ENCODE measurements at places on chromosomes 7 and 10.
A peak's percentile ranks its signal among the peaks of the same experiment; 100 is the strongest.

DNA sequence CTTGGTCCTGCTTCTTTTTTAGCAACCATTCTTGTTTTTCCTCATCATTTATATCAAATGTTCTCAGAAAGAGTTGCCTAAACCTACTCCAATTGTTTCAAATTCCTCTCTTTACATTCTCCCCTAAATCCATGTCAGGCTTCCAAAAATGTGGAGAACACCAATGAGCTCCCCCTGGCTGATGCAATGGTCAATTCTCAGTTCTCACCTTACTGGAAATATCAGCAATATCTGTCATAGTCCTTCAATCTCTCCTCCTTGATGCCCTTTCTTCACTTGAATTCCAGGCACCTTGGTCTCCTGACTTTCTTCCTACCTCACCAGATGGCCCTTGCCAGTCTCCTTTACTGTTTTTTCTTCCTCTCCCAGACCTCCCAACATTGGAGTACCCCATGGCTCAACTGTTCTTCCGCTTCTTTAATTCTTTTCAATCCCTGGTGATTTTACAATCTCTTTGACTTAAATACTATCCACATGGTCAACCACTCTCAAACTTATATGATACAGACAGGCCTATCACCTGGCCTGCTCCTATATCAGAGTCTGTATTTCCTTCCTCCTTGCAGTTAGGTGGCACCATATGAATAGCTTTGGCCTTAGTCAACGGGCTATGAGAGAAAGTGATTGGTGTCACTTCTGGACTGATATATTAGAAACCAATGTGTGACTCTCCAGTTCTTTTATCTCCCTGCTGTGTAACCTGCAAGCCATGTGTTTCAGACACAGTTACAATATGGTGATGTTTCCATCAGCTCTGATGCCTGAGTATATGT lies 47.4 kb upstream of the CAV2 start:
- H3K27ac ChIP-seq, result no peak overlapping the region
- H3K4me1 ChIP-seq, result peaks cover 4% of the 10 kb centered on the region
- H3K36me3 ChIP-seq, result no peaks in the 10 kb centered on the region
- no peak for DNase-seq
- no peak overlapping the region for H3K4me3 ChIP-seq
- H3K27me3 ChIP-seq, result peaks cover 25% of the 10 kb centered on the region

- H3K27ac ChIP-seq, result no peak overlapping the region
- DNase-seq, result no peak
- no peak overlapping the region for H3K4me3 ChIP-seq
- H3K36me3 ChIP-seq, result peaks cover 2% of the 10 kb centered on the region
- H3K27me3 ChIP-seq, result peaks cover 11% of the 10 kb centered on the region
These were observed 791.2 kb downstream of the GRID1 start for GRCh38 chr10:85575441-85575840.

DNA sequence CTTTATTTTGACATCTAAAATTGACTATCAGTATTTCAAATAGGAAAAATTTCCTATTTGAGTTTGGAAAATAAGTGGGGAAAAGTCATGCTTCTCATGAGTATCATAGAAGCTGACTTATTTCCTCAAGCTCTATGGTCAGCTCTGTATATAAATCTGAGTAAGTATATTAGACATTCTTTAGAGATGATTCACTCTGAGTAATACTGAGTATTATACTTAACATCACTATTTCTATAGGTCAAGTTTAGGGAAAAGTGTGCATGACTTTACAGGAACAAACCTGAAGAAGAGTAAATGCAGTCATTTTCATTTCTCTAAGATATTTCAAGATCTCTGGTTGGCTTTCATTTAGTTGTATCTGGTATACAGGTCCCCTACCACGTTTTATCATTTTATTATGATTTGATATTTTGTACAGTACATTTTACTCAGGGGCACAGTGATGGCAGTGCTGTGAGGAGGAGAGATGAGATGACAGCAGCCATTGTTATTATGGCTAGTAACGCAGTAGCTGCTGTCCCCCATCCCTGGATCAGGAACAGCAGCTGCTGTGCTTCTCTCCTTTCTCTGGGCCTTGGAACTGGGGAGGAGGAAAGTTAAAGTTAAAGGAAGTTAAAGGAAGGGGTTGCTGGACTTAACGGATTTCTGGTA lies 15.2 kb downstream of the SND1 start:
- H3K36me3 ChIP-seq, result peaks cover 13% of the 10 kb centered on the region
- H3K4me3 ChIP-seq, result no peak overlapping the region
- peak overlapping the region; percentile 80 for H3K27ac ChIP-seq
- DNase-seq, result no peak

GRCh38 chr10:133027482-133027881 lies 60.2 kb upstream of the ADGRA1 start:
- H3K27me3 ChIP-seq, result peaks cover 27% of the 10 kb centered on the region
- DNase-seq, result no peak
- H3K36me3 ChIP-seq, result no peaks in the 10 kb centered on the region

DNA sequence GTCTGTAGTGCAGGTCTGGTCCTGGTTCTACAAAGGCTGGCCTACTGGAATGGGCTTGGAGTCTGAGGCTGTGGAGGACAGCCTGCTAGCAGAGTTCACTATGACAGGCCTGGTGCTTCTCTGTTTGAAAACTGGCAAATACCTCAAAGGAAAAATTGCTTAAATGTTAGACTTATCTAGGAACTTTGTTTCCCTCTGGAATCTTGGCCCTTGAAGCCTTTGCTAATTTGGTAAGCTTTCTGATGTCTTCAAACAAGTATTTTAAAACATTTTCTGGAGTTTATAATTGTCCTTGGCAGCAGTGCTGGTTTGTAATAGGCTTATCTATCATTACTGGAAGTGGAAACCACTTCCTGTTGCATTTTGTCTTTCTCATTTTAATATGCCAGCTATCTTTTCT lies 139.7 kb downstream of the TMEM26 start:
- no peak overlapping the region for H3K4me3 ChIP-seq
- no peak for DNase-seq
- no peaks in the 10 kb centered on the region for H3K36me3 ChIP-seq
- peaks cover 10% of the 10 kb centered on the region for H3K4me1 ChIP-seq

DNA sequence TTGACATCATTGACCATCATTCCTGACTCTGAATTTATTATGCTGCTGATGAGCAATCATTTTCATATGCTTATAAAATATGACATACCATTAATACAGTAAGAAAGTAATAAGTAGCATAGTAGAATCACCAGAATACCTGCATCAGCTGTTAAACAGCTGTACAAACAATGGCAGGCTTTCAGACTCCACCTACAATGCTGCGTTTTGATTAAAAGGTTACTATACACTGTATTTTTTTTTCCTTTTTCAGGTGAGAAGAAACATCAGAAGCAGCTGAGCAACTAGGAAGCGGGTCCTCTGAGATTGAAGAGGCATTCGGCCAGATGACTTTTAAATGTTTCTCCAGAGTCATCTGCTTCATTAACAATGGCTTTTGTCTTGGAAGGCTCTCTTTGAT lies 7.1 kb downstream of the ASNS start:
- no peaks in the 10 kb centered on the region for H3K27me3 ChIP-seq
- H3K27ac ChIP-seq, result no peak overlapping the region
- peaks cover 2% of the 10 kb centered on the region for H3K36me3 ChIP-seq
- H3K4me1 ChIP-seq, result peaks cover 4% of the 10 kb centered on the region
- H3K4me3 ChIP-seq, result no peak overlapping the region
- DNase-seq, result no peak
